ENCODE measurements at places on chromosomes 4 and X.

DNA sequence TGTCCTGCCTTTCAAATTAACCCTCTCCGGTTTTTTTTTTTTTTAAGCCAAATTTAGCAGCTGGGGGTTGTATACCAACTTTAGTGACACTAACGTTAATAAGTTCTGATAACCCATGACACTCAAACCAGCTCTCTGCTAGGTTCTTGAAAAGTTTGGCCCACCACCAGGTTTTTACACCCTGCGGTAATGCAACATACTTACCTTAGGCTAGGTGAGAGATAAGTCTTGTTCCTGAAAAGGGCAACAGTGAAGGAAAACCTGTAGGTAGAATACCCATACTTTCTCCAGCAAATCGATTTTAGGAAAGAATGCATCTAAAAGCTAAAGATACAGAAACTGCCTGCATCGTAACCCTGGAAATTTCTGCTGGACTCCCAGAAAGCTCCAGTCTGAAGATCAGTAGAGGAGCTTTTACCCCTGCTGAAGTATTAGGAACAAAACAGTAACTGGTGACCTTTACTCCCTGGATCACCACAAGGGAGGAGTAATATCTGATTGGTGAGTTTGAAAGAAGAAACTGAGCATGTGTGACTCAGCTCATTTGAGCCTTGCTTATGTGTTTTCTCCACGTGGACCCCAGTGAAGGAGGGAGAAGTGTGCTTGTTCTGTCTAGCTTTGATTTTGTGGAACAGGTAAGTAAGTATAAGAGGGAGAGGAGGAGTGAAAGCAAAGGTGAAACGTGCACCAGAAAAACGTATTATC lies 34.4 kb upstream of the COX18 start:
- no peak for DNase-seq

- DNase-seq: no peak
Observed at GRCh38 chrX:18424482-18425198, 768 bp upstream of the CDKL5 start.

GRCh38 chr4:94127707-94128328 lies 79.8 kb upstream of the SMARCAD1 start:
- DNase-seq: no peak

DNA sequence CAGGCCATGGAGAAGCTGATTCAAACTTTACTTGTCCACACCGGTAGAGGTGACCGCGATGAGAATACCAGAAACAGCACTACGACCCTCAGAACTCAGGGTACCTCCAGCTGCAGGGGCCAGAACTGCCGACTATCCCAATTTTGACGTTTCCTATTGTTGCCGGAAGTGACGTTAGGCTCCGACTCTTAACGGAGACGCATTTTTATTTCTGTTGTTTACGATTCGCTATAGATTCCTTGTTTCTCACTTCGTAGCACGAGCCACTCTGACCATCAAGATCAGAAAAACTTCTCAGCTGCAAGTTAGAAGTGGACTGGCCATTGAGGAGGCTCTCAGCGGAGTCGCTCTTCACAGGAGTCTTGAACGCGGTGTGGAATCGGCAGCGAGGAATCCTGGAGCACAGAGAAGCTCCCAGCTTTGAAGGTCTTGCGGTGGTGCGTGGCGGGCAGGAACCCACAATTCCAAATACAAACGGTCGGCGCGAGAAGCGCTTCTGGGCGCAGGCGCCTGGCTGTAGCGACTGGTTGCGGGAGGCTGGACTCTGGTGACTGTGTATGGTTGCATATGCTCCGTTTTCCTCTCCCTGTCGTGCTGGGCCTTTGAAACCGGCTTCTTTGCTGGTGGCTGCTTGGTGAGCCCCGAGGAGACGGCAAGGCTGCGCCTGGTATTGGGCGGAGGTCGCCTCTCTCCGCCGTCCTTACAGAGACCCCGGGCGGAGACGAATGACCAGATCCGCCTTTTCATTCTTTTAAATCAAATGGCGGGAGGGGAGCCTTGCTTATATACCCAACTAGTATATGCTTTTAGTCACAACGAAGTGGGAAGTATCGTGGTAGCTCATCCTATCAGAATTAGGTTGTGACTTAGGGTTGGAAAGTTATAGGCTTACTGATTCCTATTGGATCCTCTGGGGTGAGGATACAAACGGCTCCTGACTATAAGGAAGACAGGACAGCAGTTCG lies at the start of the genes CEP44 and FBXO8:
Gene CEP44 (plus strand): TSS at position 405 of the 965 bp plus-strand sequence. CDS start 15,211 bp downstream, outside the sequence.
Gene FBXO8 (minus strand): TSS at position 161 of the 965 bp plus-strand sequence. CDS start 20,575 bp downstream, outside the sequence.
- DNase-seq: peak; percentile 42

DNA sequence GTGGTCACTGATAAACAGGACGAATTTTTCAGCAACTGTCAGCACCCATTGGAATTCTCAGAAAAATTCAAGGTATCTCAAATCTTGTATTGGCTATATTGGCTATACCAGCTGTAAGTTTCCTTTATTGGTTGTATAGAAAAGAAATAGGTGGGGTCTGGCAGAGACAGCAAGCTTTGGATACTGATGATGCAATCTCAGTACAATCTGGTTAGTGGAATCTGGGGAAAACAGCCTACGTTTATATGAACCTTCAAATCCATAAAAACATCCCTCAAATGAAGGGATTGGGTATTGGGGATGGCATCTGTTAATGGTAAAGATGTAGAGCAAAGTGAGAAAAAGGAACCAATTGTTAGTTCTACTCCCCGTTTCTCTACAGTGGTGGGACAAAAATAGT lies 76.4 kb upstream of the MBNL3 start:
- DNase-seq: no peak

GRCh38 chrX:109818976-109819375 lies 85.9 kb upstream of the ACSL4 start:
- DNase-seq: no peak

DNA sequence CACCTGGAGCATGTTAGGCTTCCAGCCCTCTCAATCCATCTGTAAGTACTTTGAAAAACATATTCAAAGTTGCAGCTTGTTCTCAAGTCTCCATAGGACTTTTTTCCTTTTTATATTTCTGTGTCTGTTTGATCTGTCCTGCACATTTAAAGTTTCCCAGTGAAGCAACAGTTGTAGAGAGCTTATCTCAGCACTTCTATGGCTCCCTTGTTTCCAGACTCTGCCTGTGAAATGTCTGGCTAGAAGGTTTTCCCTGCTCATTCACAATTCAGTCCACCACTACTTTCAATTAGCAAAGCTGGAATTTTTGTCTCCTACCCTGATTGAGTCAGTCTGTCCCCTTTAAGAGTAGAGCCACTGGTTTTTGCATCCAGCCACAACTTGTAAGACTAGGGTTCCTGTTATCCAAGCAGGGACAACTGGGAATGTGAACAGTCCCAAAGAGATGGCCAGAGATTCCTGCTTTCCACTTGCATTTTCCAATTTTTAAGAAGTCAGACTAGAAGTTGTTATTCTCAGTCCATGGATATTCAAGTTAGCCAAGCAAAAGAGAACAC lies 116.1 kb downstream of the GASK1B start:
- no peak for DNase-seq

- no peak for DNase-seq
Observed at GRCh38 chr4:147134536-147135210, 189.0 kb upstream of the TTC29 start.

DNA sequence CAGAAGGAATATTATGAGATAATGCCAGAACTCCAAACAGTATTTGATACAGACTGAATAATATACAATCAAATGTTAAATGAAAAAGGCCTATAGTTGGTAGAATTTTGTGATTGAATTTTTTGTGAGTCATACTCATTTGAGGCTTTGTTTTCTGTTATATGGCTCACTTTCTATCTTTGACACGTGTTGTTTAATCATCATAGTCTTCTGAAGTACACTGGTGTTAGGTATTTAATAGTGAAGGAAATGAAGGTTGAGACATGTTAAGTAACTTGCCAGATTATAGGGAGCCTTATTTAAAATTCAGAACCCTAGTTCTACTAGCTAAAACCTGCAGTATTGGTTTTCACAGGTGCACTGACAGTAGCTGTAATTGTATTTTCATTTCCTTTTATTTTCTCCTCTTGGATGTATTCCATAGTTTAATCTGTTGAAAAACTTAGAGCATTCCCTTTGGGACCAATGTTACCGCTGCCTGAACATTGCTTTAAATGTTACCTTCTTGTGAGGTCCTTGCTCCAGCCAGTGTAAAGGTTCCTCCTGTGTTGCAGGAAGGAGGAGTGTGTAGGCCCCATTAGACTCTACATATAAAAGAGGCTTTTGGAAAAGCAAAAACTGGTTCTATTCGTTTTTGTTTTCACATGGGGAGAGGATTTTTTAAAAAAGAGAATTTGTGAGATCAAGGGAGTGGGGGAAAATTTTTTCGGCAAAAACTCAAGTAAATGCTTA lies 224.1 kb downstream of the ARHGAP10 start:
- DNase-seq: no peak
